WERI-Rb-1 (cell line): ENCODE measurements at places on chromosomes 4 and X.

DNA sequence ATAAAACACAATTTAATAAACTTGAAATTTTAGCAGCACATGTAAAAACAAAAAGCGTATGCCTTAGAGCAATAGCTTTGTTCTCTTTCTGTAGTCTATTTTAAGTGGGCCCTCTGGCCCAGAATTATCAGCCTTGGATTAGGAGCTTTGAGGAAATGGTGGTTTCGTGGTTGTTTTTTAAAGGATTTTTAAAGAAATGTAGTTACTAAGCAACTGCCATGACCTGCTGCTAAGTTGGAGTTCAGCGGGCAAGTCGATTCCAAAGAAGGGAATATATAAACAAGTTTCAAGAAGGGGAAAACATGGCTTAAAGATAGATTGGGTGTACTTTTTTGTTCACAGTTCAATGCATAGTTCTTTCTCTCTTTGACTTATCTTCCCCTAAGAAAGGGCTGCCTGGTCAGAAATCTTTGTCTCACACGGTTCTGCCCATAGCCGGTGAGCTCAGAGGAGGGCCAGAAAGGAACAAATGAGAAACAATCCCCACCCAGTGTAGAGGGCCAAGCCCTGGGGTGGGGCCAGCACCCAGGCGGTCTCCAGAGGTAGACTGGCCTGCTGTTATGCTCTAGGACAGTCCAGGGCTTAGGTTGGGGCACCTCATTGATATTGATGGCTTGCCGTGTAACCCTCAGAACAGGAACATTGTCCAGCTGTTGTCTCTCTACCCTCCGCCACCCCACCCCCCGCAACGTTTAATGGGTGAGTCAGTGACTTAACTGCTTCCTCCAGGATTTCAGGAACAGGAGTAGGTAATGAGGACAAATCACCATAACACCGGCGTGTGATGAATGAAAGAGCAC, 32.5 kb downstream of the DLG3 start:
- peak; percentile 79 for DNase-seq

DNA sequence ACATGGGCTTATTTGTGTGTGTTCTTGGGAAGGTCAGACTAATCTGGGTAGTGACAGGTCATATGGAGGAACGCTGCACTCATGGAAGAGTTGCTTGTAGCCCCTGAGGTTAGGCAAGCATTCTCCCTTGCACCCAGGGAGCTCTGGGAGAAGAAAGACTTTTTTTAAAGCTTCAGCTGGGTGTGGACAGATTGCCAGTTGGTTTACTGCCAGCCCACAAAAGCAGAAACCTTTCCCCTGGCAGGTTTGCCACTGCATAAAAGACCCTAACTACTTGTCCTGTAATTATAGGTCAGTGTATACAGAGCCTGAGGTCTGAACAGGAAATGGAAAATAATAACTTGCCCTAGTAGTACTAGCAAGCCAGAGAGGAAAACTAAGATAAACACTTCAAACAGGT, 7.4 kb upstream of the NFKB1 start:
- DNase-seq, result no peak

DNA sequence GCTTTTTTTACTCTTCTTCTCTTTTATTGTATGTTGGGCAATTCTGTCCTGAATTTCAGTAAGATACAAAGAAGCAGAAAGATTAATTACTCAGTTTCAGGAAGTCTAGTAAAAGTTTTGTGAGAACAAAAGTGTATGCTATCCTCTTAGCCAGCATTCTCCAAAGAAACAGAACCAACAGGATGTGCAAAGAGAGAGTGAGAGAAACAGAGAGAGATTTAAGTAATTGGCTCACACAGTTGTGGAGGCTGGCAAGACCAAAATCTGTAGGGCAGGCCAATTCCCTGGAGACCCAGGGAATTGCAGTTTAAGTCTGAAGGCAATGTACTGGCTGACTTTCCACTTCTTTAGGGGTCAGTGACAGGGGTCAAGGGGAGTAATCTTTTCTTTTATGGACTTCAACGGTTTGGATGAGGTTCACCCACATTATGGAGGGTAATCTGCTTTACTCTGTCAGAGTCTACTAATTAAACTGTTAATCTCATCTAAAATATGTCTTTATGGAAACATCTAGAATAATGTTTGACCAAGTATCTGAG, 59.2 kb upstream of the SLC39A8 start:
- peak; percentile 57 for DNase-seq

- no peak for DNase-seq
These were observed 68.0 kb downstream of the YIPF7 start for GRCh38 chr4:44583393-44583792.

GRCh38 chr4:150251752-150252190, 173.5 kb downstream of the DCLK2 start:
- DNase-seq, result peak; percentile 59

DNA sequence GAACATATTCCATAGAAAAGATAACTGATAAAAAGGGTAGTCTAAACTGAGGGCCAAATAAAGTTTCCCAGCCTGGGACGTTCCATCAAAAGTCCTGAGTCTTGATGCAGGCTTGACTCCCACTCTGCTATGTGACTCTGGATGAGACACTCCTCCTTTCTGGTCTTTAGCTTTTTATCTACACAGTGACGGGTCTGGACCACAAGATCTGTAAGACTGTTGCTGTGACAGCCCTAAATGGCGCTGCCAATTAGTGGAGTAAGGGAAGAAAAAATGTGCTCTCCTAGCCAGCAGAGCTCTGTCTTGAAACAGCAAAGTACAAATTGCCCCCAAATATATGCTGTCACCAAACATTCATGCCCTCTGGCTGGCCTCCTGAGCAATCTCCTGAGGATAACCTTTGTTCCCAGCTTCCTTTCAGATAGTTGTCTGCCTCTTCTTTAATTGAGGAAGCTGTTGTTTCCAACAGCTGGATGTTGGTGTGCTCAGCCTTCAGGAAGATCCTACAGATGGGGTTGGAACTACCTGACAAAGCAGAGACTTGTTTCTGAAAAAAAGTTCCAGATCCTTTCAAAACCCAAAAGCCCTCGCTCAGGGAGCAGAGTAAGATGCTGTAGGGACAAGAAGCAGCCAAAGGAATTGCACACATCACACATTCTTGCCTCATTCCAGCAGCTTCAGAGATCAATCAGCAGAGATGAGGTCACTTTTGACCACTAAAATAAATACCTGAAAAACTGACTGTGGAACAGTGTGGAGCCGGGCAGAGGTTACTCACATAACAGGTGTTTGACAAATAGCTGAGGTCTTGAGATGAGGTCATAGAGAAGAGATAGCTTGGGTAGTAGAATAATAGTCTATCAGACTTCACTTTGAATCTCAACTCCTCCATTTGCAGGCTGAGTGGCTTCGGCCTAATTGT, 383.4 kb upstream of the FGF13 start:
- DNase-seq, result no peak

DNA sequence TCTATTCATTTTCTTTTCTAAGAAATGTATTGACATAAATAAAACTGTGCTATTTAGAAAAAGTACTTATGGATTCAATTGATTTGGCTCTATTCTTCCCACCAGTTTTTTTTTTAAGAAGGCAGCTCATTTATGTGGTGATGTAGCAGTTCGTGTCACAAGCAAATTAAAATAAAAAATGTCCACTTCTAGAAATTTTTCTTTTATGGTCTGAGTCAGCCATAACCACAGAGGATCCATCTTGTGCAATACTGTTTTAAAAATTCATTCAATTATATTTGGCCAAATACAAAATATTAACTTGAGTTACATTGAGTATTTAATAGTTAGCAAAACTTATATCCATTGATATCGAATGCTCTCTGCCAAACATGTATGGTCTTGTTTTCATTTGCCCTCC, 207.9 kb upstream of the FAT1 start:
- DNase-seq, result no peak

DNA sequence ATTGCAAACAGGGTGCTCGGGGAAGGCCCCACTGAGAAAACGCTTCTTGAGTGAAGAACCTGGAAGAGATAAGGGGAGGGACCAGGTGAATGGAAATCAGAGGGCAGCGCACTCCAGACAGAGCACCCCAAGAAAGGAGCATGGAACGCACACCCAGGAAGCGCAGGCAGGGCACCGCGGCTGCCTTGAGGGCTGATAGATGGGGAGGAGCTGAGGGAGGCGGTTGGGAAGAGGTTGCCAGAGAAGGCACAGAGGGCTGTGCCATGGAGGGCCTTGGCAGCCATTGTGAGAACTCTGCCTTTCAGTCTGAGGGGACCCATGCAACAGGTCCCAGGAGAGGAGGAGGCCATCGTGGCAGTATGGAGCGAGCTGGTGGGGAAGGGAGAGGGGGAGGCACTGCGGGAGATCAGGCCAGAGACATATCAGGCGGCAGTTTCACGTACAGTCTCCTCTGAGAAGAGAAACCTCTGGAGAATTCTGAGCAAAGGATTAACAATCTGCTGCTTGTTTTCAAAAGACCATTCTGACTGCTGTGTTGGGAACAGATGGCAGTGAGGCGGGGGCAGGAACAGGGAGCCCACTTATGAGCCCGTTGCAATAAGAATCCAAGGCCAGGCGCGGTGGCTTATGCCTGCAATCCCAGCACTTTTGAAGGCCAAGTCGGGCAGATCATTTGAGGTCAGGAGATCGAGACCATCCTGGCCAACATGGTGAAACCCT, 83.7 kb downstream of the PCYT1B start:
- DNase-seq, result peak; percentile 81

DNA sequence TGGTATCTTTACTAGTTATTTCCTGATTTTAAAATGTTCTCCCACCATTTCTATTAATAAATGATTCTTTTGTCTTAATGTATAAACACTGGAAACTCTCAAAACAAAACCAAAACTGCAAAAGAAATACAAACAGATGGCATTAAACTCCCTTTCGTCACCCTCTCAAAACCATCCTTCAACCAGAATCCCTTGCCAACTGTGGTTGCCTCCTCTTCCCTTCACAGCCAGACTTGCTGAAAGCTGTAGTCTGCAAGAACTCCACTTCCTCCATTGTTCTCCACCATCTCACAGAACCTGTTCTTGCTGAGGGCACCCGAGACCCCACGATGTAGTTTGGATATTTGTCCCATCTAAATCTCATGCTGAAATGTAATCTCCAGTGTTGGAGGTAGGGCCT, 96.5 kb downstream of the WWC2 start:
- no peak for DNase-seq

DNA sequence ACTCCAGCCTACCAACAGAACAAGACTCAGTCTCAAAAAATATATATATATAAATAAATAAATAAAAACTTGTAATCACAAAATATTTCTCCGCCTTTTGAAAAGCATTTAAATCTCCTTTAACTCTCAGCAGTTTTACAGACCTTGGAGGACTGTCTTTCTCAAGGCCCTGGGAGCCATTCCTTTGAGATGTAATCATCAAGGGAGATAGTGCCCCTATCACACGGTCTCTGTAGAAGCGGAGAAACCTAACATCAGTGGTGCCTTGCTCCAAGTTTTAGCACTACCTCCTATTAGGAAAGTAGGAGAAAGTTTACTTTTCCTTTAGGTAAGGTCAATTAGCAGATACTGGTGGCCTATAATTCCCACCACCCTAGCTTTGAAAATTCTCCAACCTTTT, 58.5 kb downstream of the ANTXR2 start:
- no peak for DNase-seq

DNA sequence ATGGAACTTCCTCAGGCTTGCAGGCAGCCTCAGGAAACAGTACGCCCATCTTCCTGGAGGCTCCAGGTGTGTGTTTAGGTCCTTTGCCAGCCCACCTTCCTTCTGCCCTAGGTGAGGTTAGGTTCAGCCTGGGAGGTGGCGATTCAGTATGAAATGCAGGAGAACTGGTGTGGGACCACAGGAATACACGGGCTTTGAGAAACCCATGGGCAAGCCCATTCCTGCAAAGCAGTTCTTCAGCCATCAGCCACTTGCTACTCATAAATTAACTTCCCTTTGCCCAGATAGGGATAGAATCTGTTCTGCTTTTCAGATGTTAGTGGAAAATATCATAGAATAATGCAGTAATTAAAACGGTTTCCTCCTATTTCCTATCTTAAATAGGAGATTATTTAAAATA, 32.2 kb downstream of the TBC1D14 start:
- no peak for DNase-seq

DNA sequence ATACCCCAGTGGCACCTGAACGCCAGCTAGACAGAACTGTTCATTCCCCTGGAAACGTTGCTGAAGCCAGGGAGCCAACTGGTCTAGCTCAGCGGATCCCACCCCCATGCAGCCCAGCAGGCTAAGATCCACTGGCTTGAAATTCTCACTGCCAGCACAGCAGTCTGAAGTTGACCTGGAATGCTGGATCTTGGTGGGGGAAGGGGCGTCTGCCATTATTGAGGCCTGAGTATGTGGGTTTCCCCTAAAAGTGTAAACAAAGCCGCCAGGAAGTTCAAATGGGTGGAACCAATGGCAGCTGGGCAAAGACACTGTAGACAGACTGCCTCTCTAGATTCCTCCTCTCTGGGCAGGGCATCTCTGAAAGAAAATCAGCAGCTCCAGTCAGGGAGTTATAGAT, 213.0 kb downstream of the NKX6-1 start:
- DNase-seq, result no peak

GRCh38 chr4:2338754-2339457, 77.0 kb upstream of the MXD4 start:
- no peak for DNase-seq

- DNase-seq, result no peak
These were observed 12.8 kb downstream of the TBC1D9 start for GRCh38 chr4:140743194-140743931.

DNA sequence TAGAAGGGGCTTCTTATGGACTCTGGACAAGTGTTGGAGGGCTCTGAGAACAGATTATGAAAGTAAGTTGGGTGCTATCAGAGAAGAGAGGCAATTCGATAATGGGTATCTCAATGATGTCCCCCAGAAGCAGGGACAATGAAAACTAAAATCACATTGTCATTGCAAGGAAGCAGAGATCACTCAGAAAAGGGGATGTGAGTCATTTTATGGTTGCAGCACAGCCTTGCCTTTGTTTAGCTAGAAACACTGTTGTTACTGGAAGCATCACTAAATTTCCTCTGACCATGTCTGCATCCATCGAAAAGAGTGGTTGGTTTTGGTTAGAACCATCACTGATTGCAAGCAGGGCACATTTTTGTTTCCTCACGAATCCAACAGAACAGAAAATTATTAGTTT, 246.8 kb upstream of the NWD2 start:
- no peak for DNase-seq

DNA sequence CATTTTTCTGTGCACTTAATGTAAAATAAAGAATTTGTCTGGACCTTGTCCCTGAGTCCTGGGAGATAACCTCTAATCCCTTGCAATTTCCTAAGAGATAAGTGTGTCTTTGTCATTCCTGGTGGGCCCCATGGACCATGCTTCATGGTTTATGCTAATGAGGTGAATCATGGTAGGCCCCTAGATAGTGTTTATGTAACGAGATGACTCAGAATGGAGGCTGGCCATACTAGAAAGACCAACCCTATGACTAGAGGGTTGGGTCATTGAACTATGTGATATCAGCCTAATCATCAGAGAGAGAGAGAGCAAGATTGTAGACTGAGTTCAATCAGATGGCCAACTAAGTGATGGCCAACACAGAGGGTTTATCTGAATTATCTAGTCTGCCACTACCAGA, 64.2 kb upstream of the NHSL2 start:
- no peak for DNase-seq

- no peak for DNase-seq
These were observed 88.9 kb downstream of the GPR143 start for GRCh38 chrX:9676738-9677097.

GRCh38 chr4:189162888-189163287, 777.8 kb upstream of the FRG1 start:
- no peak for DNase-seq

GRCh38 chr4:38190717-38191178, 230.6 kb downstream of the PTTG2 start:
- no peak for DNase-seq
